ENCODE measurements at places on chromosomes 1 and 21.

GRCh38 chr1:185694081-185694480 lies 40.1 kb upstream of the HMCN1 start:
- no peak for DNase-seq

DNA sequence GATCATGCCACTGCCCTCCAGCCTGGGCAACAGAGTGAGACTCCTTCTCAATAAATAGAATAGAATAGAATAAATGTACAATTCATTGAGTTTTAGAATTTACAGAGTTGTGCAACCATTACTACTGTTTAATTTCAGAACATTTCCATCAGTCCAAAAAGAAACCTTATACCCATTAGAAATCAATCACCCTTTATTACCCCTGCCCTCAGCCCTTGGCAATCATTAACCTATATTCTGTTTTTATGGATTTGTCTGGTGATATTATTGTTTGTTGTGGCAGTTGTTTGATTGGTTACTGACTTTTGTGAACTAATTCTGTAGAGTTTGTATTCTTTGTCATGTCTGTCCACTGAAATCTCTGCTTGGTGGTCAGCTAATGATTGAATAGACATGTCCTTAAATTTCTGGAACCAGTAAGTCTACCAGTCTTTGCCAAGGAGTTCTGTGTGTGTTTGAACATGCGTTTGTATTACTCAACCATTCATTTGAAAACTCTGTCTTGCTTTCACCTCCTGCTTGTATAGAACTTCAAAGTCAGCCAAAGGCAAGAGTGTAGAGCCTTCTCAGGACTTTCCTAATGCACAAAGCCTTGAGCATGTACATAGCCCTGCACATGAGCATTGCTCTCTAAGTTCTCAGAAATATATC lies 208.8 kb downstream of the GPR52 start:
- no peak for DNase-seq

- DNase-seq: no peak
These were observed 190.2 kb downstream of the NR5A2 start for GRCh38 chr1:200217703-200218102.

GRCh38 chr1:1169429-1170214 lies 4.1 kb upstream of the TTLL10 start:
- DNase-seq: no peak

GRCh38 chr21:37734846-37735245 lies 181.4 kb downstream of the KCNJ6 start:
- DNase-seq: no peak

DNA sequence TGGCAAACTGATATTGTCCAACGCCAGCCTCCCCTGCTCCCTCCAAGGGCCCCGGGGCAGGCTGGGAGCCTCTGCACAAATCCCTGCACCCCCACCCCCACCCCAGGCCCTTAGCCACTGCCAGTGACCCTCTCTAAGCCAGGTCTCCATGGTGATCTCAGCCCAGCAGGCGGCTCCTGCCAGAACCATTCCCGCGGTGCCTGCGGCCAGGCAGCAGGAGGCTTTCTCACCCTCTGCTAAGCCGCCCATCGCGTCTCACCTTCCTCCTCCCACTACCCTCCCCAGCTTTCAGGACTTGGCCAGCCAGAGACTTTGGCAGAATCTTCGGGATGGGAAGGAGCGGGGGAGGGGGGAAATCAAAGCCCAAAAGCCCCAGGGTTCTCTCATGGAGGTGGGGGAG lies 46.8 kb upstream of the WASF2 start:
- no peak for DNase-seq

DNA sequence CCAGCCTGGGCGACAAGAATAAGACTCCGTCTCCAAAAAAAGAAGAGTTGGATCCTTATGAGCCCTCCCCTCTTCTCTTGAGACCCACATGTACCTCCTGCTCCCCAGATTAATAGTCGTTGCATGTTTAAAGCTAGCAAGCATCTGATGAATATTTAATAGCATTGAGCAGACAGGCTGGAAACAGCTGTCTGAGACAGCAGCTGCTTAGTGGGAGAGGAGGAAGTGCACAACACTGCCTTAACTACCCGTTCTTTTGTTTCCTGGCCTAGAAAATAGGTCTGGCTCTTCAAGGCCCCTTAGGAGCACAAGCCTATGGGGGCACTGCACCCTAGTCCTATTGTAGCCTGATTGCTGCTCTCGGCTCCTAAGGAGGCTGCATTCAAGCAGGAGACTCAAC lies 17.3 kb upstream of the TMEM39B start:
- DNase-seq: no peak

DNA sequence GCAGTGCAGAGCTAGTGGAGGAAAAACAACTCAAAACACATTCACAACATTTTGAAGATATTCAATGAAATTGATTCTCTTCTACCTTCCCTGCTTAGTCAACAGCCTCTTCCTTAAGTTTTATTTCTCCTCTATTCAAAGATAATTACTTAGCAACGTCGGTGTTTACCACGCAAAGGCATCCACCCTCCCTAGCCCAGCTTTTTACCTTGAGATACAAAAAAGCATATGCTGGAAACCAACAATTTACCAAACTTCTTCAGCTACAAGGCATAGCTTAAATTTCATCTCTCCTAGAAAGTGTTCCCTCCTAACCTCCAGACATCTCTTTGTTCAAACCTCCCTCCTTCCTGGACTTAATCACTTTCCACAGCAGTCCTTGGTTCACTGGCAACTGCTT lies 102.8 kb upstream of the SOD1 start:
- DNase-seq: no peak

GRCh38 chr1:43731867-43732531 lies 24.7 kb downstream of the ST3GAL3 start:
- no peak for DNase-seq

DNA sequence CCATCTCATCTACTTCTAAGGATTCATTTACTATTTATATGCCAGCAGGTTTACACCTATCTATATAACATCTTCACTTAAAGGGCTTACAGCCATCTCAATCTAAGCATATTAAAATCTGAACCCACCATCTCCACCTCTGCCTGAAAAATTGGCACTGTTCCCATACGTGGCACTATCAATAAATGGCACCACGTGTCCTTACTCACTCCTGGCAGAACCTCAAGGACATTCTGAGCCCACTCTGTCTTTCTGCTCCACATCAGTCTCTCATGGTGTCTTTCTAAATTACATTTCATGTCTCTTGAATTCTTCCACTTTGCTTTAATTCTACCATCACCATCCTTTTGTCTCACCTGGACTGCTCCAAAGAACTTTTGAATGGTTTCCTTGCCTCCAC lies 72.2 kb upstream of the HOOK1 start:
- no peak for DNase-seq

DNA sequence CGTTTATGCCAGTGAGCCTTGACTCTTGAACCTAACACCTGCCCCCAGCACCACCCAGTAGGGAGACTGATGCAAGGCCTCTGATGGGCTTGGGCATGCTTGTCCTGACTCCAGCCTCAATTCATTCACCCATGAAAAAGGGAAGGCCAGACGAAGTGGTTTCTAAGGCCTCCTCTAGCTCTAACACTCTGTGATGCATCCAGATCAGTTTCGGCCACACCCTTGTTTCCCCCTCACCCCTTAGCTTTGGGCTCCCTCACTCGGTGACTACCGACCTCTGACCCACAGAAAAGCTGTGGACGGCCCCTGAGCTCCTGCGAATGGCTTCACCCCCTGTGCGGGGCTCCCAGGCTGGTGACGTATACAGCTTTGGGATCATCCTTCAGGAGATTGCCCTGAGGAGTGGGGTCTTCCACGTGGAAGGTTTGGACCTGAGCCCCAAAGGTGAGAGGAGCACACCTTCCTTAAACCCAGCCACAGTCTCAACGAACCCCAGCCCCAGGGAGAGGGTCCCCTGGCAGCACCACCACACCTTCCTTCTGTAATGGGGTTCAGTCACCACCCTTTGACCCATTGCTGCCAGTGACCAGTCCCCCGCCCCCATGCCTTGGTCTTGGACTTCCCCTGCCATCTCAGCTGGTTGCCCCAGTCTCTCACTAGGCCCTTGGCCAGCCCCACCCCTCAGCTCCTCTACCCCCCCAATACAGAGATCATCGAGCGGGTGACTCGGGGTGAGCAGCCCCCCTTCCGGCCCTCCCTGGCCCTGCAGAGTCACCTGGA lies 9.0 kb downstream of the NPR1 start:
- no peak for DNase-seq

DNA sequence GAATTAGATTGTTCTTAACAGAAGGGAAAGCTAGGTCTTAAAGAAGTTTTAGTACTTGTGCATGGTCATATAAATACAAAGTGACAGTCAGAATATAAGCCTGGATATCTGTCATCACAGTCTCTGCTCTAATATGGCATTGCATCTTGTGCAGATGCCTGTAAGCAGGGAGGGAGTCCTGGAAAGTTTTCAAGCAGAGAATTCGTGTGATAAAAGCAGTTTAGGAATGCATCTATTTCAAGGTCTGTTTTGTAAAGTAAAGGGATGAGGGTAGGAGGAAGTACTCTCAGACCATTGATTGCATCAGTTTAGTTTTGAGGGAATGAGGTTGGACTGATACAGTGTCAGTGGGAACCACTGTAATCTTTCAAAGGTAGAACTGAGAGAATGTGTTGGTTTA lies 30.6 kb downstream of the IARS2 start:
- no peak for DNase-seq

DNA sequence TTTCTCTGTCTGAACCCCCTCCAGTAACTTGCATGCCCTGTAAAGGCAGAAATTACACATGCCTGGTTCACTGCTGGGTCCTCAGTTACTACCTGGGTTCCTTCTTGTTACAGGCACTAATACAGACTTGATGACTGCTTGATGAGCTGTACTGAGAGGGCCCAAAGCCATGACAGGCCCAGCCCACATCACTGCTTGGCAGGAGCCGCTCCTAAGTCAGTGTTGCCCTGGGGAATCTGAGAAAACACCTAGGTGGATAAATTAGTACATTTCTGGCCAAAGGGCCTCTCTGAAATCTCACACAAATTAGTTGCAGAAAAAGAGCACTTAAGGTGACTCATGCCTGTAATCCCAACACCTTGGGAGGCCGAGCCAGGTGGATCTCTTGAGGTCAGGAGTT lies 37.8 kb upstream of the IRF2BP2 start:
- DNase-seq: no peak

DNA sequence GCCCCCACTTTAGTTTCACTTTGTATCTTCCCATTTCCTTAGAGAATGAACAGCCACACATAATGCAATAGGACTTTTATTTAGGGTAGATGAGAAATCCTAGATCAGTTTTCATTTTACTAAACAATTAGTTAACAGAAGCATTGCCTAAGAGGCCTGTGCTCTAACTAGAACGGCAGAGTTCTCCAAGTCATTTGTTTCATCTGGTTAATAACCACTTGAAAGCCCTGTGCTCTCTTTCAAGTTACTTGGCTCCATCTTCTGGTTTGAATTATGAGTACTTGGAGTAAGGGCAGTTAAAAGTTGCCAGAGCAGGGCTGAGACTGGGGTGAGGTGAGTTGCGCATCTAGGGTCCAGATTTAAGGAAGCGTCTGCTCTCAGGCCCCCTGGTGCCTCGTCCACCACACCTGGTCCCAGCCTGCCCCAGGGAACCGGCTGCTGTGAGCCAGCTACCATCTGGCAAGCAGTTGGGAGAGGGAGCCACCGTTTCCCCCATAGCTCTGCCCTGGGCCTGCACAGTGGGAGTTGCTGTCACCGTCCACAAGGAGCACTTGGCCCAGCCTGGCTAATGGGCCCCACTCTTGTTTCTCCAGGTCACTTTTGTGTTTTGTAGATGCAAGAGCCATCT lies 18.1 kb upstream of the SLC44A3 start:
- no peak for DNase-seq

GRCh38 chr1:174998569-174999215 lies 1.1 kb upstream of the CACYBP start:
- DNase-seq: no peak

- DNase-seq: no peak
These were observed 2.3 kb upstream of the DMRTA2 start for GRCh38 chr1:50425376-50426107.

- DNase-seq: no peak
These were observed 131.7 kb downstream of the PSMG1 start for GRCh38 chr21:39051588-39051949.

DNA sequence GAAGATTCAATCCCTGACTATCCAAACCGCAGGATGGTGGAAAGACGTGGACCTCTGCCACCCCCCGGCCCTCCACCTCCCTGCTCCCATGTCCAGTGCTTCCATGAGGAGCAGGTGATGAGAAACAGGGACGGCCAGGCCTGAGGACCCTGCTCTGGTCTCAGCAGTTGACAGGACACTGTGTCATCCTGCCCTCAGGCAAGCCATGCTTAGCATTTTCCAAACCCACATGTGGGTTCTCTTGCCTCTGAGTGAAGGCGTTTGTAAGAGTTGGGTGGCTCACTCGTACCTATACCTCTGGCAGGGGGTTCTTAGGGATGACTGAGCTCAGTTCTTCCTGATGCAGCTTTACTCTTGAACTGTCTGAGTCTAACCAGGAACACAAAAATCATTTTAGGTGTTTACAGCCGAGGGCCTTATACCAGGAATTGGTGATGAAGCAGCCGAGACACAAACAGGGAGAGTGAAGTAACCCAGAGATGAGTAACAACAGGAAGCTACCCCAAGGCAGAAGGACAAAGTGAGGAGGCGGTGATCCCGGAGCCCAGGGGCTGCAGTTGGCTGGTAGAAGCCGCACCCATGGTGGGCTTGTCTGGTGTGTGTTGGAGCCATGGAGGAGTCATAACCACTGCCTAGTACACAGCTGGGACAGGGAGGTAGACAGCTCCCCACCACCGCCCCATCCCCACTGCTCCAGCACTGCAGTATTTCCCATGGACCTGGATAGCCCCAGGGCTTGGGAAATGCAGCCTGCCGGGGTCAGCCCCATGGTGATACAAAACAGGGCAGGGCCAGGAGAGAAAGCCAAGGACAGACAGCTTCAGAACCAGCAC lies 21.4 kb downstream of the MYBPH start:
- DNase-seq: no peak

- no peak for DNase-seq
These were observed 10.1 kb upstream of the CNN3 start for GRCh38 chr1:94936861-94937620.

GRCh38 chr1:229286099-229286766 lies 15.3 kb downstream of the RAB4A start:
- no peak for DNase-seq

DNA sequence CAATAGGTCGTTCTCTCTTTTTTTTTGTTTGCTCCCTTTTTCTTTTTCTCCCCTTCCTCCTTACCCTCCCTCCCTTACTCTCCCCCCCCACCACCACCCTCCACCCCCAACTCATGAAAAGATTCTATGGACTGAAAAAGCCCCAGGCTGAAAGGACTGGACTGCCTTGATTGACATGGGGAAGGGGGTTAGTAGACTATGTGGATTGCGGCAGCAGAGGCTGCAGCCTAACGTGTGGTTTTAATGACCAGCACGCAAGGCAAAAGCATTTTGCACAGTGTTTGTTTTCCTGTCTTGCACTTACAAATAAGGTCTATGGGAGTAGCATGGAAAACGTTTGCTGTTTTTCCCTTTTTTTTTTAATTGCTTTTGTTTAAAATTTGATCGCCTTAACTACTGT lies 5.5 kb downstream of the ZBTB18 start:
- no peak for DNase-seq

- DNase-seq: no peak
These were observed 69.5 kb downstream of the ARHGEF16 start for GRCh38 chr1:3523980-3524379.

GRCh38 chr1:151540982-151541377 lies 871 bp downstream of the TUFT1 start:
- no peak for DNase-seq

- DNase-seq: no peak
These were observed 198.9 kb downstream of the NTNG1 start for GRCh38 chr1:107339775-107340174.
